ENCODE measurements at places on chromosomes 3 and 15.
A peak's percentile ranks its signal among the peaks of the same experiment; 100 is the strongest.

GRCh38 chr15:80660119-80660518 is 35.0 kb upstream of the ABHD17C start:
- no peak for DNase-seq

DNA sequence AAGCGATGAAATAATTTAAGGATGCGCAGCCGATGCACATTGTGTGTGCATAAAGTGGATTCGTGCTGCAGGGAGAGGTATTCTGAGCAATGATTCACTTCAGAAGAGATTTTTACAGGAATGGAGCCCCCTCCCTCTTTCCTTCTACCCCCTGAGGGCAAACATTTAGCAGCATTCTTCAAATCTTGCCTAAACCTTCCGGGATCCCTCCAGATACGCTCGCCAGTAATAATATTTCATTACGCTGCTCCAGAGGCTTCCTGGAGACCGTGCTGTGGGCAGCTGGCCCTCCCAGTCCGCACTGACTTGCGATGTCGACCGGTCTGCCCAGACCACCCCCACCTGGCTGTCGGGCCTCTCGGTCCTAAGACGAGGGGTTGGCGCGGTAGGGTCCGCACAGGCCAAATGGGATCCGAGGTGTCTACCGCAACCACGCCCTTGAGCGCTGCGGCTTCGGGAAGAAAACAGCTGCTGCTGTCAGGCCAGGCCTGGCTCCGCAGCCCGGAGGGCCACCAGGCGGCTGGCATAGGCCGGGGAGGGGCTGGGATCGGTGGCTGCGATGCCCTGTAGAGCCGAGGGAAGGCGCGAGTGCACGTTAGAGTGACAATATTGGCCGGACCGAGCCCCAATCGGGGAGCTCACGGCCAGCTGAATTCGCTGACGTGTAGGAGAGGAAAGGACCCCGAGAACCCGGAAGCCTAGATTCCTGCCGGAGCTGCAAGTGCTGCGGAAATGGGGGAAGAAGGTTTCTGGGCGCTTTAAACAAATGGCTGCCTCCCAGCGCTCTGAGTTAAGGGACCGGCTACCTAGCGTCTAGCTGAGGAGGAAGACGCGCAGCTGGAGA is 14.3 kb downstream of the ZIC4 start:
- no peak for DNase-seq

- no peak for DNase-seq
Measured at GRCh38 chr15:27899583-27900285, 199.4 kb downstream of the OCA2 start.

- DNase-seq, result no peak
Measured at GRCh38 chr15:68211656-68212320, 6.7 kb upstream of the CALML4 start.

- DNase-seq, result peak; percentile 73
Measured at GRCh38 chr15:40859206-40859851, 14.7 kb downstream of the RHOV start.

GRCh38 chr3:42659451-42660130 is 6.1 kb downstream of the ZBTB47 start:
- DNase-seq, result no peak

GRCh38 chr3:114455432-114455831 is 161.6 kb downstream of the TIGIT start:
- no peak for DNase-seq

DNA sequence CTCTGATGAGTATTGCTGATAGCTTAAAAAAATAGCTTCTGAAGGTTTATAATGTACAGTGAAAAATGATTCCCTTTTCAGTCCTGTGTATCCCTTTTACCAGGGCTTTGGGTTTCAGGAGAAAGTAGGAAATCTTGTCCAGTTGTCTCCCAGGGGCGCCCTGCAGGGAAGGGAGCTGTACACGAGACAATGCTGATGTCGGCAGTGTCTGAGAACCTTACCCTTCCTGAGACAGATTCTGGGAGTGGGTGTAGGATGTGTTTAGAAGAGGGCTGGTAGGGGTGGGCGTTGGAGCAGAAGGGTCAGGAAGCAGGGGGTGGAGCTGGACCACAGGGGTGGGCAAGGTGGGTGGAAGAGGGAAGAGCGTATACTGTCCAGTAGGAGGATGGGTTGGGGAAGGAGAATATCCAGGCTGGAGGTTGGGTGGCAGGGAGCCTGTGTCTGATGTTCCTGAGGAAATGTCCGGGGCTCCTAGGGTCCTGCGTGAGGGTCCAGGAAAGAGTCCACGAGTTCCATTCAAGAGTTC is 5.6 kb downstream of the THPO start:
- DNase-seq, result no peak

DNA sequence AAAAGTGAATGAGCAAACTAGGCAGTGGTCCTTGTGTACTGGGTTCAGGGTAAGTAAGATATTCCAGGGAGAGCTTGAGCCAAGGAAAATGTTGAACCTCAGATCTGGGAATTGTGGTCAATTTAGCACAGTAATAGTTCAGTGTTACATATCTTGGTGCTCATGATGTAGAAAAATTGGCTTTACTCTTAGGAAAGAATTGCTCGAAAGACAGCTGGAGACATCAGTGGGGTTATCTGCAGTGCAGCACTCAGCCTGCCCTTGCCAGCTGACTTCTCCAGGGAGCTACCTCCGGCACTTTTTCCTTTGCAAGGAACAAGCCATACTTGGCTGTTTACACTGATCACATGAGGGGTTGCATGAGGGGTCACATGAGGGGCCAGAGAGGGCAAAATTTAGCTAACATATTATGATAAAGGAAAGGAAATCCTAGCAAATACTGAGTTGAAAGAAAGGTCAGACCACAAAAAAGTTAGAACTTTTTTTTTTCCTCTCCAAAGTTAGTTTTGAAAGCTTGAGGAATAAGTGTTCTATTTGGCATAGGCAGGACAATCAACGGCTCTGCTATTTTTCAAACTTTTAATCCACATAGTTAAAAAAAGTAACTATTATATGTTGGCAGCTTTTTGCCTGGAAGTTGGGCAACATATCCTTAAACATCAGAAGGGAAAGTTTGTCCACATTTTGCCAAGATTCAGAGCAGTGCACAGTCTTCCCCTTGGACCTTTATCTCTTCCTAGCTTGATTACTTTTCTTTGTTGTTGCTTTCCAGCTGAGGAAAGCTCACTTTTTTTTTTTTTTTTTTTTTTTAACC is 92.4 kb downstream of the COL6A6 start:
- no peak for DNase-seq

GRCh38 chr3:183492849-183493179 is 62.7 kb downstream of the KLHL6 start:
- no peak for DNase-seq

- no peak for DNase-seq
Measured at GRCh38 chr15:66092053-66093016, 161.2 kb downstream of the MEGF11 start.

DNA sequence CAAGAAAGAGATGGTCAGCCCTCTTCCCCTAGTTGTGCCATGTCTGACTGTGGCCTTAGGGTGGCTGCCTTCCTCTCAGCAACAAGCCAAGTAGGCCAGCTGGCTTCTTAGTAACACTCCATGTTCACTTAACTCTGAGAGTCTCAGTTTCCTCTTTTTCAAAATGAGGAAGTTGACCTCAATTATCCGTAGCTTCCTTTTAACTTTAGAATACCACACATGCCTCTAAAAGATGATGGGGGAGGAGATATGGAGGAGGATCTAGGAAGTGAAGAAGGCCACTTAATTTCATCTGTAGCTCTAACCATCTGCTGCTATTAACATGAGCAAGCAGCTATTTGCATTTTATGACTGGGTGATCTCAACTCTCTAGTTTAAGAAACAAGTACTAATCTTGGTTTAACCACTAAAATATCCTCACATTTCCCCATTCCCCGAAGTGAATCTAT is 32.9 kb downstream of the CD200R1L start:
- DNase-seq, result no peak

DNA sequence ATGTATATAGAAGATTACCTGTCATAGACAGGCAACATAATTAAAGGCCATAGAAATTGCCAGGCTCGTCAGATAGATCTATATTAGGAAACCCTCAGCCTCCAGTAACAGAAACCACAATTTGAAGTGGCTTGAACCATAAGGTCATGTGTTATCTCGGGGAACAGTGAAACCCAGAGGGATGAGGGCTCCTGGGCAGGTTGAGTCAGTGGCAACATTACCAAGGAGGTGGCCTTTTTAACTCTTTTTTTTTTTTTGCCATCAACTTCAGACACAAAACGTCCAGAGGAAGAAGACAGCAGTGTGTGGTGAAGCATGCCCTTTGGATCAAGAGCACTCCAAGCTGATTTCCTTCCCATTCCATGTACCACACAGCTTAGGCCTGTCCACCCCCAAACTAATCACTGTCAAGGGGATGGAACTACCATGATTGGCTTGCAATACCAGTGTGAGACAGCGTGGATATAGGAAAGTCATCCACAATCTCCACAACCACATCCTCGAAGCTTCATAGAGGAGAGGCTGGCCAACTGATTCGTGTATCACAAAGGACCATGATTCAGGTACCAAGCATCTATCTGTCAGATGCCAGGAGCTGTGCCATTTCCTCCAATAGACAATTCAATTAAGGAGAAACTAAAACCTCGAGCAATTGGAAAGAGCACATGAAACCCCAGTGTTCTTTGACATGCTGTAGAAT is 999 bp upstream of the KIF7 start:
- DNase-seq, result no peak

GRCh38 chr3:64987726-64988125 is 299.9 kb upstream of the ADAMTS9 start:
- no peak for DNase-seq

- no peak for DNase-seq
Measured at GRCh38 chr15:56732135-56732885, 999 bp downstream of the ZNF280D start.

DNA sequence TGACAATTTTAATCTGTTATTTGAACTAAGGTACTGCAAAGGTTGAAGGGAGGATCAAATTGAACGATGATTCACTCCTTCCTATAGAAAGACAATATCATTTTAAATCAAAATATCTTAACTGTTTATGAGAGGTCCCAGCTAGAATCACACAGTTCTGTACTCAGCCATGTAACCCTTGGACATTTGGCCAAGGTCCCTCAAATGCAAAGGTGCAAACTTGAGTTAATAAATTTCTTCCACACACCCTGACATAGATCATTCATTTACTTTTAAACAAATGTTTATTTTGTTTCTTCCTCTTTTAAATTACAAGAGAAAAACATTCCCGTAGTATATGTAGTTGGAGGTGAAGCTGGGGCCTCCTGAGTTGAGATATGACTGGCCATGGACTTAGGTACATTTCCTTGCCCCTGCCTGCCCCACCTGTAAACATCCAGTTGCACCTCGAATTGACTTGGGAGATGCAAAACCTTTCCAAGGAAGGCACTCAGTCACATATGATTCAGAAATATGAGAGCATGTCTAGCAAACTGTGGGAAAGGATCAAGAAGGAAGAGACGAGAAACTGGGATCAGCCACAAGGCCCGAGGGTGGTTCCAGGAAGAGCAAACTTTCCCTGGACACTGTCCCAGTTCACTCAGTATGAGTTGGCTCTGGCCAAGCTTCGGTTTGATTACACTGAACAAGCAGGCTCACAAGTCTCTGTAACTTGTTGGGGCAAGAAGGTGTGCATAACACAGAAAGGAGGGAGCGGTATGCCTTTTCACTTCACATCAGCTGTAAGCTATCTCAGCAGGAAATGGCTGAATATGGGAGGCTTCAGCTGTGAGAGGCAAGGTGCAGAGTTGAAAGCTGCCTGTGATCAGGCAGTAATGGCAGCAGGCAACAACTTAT is 6.7 kb downstream of the TNFSF10 start:
- no peak for DNase-seq

GRCh38 chr15:94266789-94267188 is 35.4 kb downstream of the MCTP2 start:
- DNase-seq, result no peak

DNA sequence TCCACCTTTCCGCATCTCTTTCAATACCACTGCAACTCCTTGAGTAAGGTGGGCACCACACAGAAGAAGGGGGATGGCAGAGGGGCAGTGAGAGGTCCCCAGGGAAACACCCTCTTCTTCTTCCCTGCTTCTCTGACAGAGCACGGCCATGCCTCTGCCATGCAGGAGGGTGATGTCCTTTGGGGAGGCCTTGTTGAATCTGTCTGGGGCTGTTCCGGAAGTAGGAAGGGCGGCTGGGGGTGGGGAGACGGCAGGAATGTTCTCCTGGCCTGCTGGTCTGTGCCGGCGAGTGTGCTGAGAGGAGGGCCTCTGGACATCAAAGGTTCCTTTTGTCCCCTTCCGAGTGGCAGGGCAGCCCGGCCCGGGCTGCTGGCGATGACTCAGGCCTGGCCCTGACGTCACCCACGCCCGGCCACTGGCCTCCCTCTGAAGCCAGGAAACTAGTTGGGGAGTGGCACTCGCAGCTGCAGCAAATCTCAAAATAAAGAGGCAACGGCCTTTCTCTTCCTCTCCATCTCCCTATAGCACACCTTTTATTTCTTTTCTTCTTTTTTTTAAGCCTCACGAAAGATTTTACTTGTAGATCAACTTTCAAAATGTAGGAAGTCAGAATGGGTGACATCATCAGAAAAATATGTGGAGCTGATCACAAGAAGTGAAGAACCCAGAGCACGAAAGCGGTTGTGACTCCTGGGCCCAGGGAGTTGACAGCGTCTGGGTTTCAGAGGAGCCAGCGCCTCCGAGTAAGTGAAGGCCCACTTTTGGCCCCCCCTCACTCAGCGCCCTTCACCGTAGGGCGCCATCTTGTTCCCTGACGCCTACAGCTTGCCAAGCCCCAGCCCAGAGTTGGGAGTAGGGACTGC is at the start of gene ZBTB38:
Gene ZBTB38 (plus strand): TSS at position 443 of the 863 bp plus-strand sequence. CDS start 73,885 bp downstream, outside the sequence.
- no peak for DNase-seq

DNA sequence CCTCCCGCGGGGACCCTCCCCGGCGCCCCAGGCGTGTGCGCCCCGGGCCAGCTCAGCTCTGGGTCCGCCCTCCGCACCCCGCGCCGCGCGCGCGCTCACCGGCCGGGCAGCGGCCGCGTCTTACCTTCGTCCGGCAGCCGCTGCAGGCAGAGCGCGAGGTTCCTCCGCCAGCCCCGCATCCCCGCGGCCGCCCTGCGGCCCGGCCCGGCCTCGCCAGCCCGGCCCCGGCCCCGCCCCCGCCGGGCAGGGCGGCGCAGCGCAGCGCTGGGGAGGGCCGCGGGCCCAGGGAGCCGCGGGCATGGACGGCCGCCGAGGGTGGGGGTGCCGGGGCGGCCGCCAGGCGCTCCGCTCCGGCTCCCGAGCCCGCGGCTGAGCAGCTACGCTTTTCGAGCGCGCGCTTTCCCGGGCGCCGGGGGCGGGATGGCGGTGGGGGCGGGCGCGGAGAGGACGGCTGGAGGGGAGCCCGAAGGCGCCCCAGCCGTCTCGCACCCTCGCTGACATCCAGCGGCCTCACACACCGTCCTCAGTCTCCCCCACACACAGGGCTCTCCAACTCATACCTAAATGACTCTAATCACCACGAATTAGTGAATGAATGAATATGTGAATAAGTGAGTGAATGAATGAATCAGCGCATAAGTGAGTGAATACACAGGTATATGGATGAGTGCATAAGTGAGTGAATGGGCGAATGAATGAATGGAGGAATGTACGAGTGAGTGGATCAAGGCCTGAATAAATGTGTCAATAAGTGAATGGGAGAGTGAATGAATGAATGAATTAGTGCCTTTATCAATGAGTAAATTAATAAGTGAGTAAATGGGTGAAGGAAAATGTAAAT is 48.5 kb upstream of the CCDC174 start:
- no peak for DNase-seq

- DNase-seq, result no peak
Measured at GRCh38 chr15:69744391-69745162, 292.0 kb downstream of the RPLP1 start.
